Activated T-helper 9 cell treated with anti-CD3 and anti-CD28 coated beads, Interleukin-2, amount 50 U/mL, for 16 hours (primary cell): ENCODE measurements at places on chromosomes 3 and 15.

- no peak for DNase-seq
Observed at GRCh38 chr3:33313331-33313730, 36.1 kb downstream of the FBXL2 start.

GRCh38 chr15:29695489-29696167 is 126.6 kb downstream of the TJP1 start:
- DNase-seq: no peak

DNA sequence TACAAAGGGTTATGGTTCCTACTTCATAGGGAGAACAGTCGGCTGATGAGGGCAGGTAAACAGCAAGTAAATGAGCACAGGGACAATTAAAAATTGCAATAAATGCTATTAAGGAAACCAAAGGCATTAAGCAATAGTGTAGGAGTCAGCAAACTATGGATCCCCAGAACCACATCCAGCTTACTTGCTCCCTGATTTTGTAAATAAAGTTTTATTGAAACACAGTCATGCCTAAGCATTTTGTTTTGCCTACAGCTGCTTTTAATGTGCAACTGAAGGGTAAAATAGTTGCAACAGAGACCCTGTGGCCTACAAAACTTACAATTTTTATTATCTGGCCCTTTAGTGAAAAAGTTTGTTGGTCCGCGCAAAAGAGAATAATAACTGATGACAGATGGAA is 351.2 kb upstream of the NR2F2 start:
- no peak for DNase-seq

- no peak for DNase-seq
Observed at GRCh38 chr3:68963376-68963775, 31.0 kb upstream of the TAFA4 start.

GRCh38 chr3:192652727-192653126 is 74.6 kb downstream of the FGF12 start:
- no peak for DNase-seq

- DNase-seq: no peak
Observed at GRCh38 chr3:60085649-60086048, 1035.8 kb upstream of the CFAP20DC start.
